Prostate gland (tissue), 2 donors: ENCODE measurements at places on chromosomes 7 and 10.

- peak; percentile 3 for DNase-seq
These were observed 24.4 kb downstream of the AKR1E2 start for GRCh38 chr10:4850397-4850796.

DNA sequence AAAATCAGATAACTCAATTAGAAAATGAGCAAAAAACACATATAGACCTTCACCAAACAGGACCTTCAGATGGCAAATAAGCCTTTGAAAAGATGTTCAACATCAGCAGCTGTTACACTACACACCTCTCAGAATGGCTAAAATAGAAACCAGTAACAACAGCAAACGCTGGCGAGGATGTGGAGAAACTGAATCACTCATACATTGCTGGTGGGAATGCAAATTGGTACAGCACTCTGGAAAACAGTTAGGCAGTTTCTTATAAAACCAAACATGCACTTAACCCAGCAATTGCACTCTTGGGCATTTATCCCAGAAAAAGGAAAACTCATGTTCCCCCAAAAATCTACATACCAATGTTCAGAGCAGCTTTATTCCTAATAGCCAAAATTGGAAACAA lies 37.7 kb upstream of the SMARCD3 start:
- no peak for DNase-seq

DNA sequence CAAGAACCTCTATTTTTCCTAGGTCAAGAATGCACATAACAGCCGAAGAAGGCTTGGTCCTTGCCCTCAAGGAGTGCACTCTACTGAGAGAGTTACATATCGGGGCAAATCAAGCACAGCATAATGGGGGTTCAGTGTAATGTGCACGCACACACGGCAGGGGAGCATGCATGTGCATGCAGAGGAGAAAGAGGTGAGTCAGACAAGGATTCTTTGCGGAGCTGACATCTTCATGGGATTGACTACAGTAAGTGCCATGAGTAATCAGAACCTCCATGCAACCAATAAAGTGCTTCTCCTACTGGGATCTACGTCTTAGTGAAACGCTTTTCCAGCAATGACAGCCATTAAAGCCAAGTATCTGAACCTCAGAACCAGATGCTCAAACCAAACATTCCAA lies 123.6 kb downstream of the RNF216 start:
- DNase-seq: no peak

GRCh38 chr10:70809726-70810125 lies 6.0 kb upstream of the SGPL1 start:
- no peak for DNase-seq

- no peak for DNase-seq
These were observed 377.8 kb downstream of the SFMBT2 start for GRCh38 chr10:7033031-7033430.

- no peak for DNase-seq
These were observed 87.5 kb upstream of the NRP1 start for GRCh38 chr10:33421789-33422462.

DNA sequence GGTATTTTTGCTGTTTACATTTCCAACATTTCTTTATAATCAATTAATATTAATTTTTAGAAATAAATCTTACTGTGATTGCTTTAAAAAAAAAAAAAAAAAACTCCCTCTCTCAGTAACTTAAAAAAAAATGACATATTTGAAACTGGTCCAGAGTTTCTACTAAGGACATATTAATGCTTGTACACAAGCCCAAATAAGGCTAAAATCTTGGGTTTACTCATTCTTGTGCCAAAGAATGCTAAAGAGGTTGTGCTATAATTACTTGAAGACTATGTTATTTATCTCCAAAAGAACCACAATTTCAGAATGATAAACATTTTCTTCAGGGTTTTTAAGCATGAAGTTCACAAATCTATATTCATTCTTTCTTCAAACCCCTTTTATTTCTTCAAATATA lies 39.4 kb upstream of the PHF14 start:
- no peak for DNase-seq

- DNase-seq: no peak
These were observed 19.8 kb downstream of the HNRNPA2B1 start for GRCh38 chr7:26180792-26181198.

DNA sequence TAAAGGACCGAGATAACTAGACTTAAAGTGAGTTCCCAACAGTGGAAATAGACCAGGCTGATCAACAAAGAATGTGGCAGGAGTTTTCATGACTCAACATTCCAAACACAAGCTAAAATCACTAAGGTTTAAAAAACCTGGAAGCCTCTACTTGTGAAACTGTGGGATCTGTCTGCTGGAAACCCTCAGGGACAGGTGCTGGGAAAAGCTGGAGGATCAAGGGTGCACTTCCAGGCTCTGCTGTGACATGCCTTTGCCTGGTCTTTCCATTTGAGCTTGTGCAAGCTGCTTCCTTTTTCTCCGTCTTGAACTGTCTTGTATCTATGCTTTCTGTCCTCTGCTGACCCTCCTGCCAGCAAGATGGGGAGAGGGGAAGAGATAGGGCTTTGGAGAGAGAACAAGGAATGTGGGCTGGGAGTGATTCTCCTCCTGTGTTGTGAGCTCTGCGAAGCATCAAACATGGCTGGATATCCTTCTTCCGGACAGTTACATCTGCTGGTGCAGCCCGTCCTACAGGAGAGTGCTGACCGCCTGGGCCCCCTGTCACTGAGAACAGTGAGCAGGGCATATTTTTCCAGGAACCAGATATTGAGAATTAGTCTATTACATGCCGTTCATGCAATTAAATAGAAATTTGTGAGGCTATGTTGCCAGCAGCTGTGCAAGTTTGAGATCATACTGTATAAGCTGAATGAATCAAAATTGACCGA lies 25.5 kb downstream of the ARHGAP22 start:
- no peak for DNase-seq

- no peak for DNase-seq
These were observed 254.5 kb downstream of the SORCS3 start for GRCh38 chr10:104895541-104895940.

DNA sequence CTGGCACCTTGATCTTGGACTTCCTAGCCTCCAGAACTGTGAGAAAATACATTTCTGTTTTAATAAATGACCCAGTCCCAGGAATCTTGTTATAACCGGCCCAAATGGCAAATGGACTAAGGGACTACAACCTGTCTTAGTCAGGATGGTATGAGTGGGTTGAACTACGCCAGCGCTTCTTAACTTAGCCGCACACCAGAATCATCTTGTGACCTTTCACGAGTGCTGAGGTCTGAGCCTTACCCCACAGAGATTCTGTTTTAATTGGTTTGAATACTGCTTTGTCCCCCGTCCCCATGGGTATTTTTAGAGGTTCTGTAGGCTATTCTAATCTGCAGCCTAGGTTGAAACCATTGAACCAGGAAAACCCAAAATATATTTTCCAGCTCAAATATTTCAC lies 48.0 kb downstream of the PFKFB3 start:
- DNase-seq: no peak

DNA sequence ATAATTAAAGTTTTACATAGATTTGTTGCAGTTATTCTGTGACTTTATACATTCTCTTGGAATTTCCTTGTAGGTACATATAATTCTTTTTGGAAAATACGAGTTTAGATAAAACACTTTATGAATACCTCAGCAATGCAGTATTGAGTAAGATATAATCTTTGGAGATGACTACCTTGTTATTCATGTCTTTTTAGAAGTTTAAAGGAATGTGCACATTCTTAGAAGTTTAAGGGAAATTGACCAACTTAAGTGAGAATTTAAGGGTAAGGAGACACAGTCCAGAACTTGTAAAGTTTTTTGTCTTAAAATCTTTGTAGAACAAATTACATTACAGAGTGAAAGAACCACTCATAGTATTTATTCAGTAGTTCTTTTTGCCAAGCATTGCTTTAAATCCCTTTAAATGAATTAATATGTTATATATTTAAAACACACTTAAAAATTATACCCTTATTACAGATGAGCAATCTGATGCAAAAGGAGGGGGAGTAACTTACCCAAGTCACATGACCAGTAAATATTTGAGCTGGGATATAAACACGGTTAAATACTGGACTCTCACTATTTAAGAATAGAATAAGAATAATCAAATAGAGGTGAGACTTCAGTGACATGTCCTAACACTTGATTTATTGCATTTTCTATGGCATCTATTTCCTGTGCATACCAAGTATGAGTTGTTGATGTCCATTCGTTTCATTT lies 139.5 kb upstream of the FERD3L start:
- no peak for DNase-seq
